ENCODE measurements at places on chromosomes 12 and 14. TPM values are rescaled to one million over a fixed set of nuclear protein-coding genes. Genes with fewer than 3 reads are reported as not detected.
A peak's percentile ranks its signal among the peaks of the same experiment; 100 is the strongest.

Gene TMEM233
- total RNA-seq, result not detected

Gene ST8SIA1
- 14.4 TPM for total RNA-seq

Gene SMCO3
- 0.57 TPM for total RNA-seq

Gene CPNE6
- total RNA-seq, result not detected

Gene OR4M1
- total RNA-seq, result not detected

Gene PROX2
- not detected for total RNA-seq

DNA sequence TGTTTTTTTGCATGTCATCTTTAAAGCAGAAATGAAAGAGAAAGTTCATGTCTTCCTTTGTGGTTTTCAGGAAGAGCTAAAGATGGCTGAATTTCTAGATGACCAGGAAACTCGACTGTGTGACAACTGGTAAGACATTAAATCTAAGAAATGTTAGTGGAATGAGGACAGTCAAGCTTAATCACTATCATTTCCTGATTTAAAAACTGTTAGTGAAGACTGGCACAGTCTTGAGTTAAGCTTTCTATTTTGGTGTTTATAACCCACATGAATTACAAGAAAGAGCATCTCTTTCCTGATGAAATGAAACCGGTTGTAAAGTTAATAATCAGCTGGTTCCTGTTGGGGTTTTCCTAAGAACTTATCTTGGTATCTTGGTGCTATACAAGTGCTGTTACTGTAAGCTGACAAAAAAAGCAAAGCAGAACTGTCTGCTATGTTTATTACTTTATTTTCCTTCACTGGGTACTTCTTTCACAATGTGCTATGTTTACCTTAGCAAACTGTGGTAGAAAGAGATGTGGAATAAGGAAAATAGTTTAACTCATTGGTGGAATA is 5.2 kb downstream of the TRAFD1 start:
- H3K27me3 ChIP-seq, result no peaks in the 10 kb centered on the region
- no peak for DNase-seq
- H3K27ac ChIP-seq, result no peak overlapping the region

- H3K36me3 ChIP-seq, result no peaks in the 10 kb centered on the region
- no peak overlapping the region for H3K4me3 ChIP-seq
- H3K27me3 ChIP-seq, result no peaks in the 10 kb centered on the region
- peak overlapping the region; percentile 31 for H3K27ac ChIP-seq
- peaks cover 3% of the 10 kb centered on the region for H3K4me1 ChIP-seq
Measured at GRCh38 chr12:12436831-12437345, 80.0 kb downstream of the BORCS5 start.

GRCh38 chr12:3944620-3945019 is 71.4 kb upstream of the PARP11 start:
- no peaks in the 10 kb centered on the region for H3K36me3 ChIP-seq
- H3K4me1 ChIP-seq, result no peaks in the 10 kb centered on the region
- DNase-seq, result no peak
- no peaks in the 10 kb centered on the region for H3K27me3 ChIP-seq
- H3K4me3 ChIP-seq, result no peak overlapping the region

GRCh38 chr12:39406262-39406661 is 36.7 kb downstream of the KIF21A start:
- no peaks in the 10 kb centered on the region for H3K4me1 ChIP-seq
- no peak overlapping the region for H3K4me3 ChIP-seq
- no peak overlapping the region for H3K27ac ChIP-seq
- no peaks in the 10 kb centered on the region for H3K36me3 ChIP-seq

DNA sequence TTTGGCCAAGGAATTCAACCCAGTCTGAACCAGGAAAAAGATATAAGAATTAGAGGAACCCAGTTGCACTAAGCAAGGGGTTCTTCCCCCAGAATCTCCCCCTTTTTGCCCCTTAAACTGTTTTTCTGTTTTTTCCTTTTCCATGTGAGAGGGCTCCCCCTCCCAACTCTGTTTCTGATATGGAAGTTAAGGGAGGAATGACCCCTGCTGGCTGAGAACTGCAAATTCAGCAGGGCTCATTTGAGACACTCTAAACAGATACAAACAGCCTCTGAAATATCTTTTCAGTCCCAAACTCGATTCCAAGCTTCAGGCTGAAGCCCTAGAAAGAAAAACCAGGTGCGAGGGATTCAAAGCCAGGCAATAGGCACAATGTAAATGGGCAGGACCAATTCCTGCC is 132.7 kb downstream of the SLC41A2 start:
- H3K27ac ChIP-seq, result no peak overlapping the region
- H3K27me3 ChIP-seq, result no peaks in the 10 kb centered on the region
- DNase-seq, result no peak
- H3K4me1 ChIP-seq, result no peaks in the 10 kb centered on the region

- no peak overlapping the region for H3K27ac ChIP-seq
- peaks cover 25% of the 10 kb centered on the region for H3K4me1 ChIP-seq
- H3K27me3 ChIP-seq, result no peaks in the 10 kb centered on the region
- no peak overlapping the region for H3K4me3 ChIP-seq
- peak; percentile 56 for DNase-seq
- no peaks in the 10 kb centered on the region for H3K36me3 ChIP-seq
Measured at GRCh38 chr14:100076606-100077005, 11.4 kb downstream of the EVL start.

Data from astrocyte (in vitro differentiated cells and primary cell).